ENCODE measurements at places on chromosomes 13 and 19. TPM values are rescaled to one million over a fixed set of nuclear protein-coding genes. Genes with fewer than 3 reads are reported as not detected.

LGALS7B gene
- total RNA-seq: 2.7 TPM

IZUMO2 gene
- 3.5 TPM for total RNA-seq

KLK14 gene
- 1.1 TPM for total RNA-seq

WDR88 gene
- 0.28 TPM for total RNA-seq

ZNF93 gene
- total RNA-seq: 47.4 TPM

PLVAP gene
- total RNA-seq: 0.27 TPM

PABPC3 gene
- 0.39 TPM for total RNA-seq

GRCh38 chr13:27011661-27012060 lies 159.9 kb downstream of the USP12 start:
- peaks cover 14% of the 10 kb centered on the region for H3K4me1 ChIP-seq
- H3K36me3 ChIP-seq: no peaks in the 10 kb centered on the region
- H3K27ac ChIP-seq: no peak overlapping the region
- peaks cover 8% of the 10 kb centered on the region for H3K27me3 ChIP-seq
- no peak for DNase-seq

DNA sequence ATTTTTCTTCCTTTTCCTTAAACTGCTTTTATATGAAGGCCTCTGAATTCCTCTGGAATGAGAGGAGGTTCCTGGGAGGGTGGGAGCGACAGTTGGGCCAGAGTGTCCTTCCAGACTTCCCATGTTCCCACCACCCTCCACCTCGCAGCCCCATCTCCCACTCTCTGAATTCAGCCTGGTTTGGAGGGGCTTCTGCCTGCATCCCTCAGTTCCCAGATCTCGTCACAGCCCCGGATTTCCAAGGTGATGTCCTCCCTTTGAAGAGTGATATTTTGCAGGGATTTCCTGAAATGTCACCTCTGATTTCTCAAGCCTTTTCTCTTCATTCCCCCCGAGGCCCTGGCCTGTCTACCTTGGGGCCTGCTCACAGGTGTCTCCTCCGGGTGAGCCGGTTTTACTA lies 16.7 kb upstream of the SLC7A9 start:
- DNase-seq: no peak
- H3K36me3 ChIP-seq: peaks cover 2% of the 10 kb centered on the region
- no peak overlapping the region for H3K4me3 ChIP-seq
- H3K27me3 ChIP-seq: no peaks in the 10 kb centered on the region
- peak overlapping the region; percentile 44 for H3K27ac ChIP-seq
- H3K4me1 ChIP-seq: 0 out of 2 replicates have a peak, but pooled peaks cover 2% of the 10 kb centered on the region

DNA sequence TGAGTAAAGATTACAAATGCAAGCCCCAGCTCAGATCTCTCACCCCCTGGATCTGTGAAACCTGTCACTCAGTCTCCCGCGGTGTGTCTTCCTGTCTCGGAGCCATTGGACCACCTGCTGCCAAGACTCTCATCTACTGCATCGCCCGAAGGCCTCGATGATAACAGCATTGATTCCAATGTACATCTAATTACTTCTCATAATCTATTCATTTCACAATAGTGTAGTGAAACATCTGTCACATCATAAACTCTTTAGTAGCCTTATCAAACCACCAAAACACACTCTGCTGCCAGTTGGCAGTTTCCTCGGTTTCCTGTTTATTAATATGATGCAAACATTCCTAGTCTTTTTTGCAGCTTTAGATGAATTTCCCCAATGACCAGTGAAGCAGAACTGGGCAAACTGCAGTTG lies 220.3 kb downstream of the POU4F1 start:
- peaks cover 15% of the 10 kb centered on the region for H3K4me1 ChIP-seq
- no peak overlapping the region for H3K27ac ChIP-seq
- H3K27me3 ChIP-seq: no peaks in the 10 kb centered on the region
- H3K36me3 ChIP-seq: no peaks in the 10 kb centered on the region
- no peak overlapping the region for H3K4me3 ChIP-seq

DNA sequence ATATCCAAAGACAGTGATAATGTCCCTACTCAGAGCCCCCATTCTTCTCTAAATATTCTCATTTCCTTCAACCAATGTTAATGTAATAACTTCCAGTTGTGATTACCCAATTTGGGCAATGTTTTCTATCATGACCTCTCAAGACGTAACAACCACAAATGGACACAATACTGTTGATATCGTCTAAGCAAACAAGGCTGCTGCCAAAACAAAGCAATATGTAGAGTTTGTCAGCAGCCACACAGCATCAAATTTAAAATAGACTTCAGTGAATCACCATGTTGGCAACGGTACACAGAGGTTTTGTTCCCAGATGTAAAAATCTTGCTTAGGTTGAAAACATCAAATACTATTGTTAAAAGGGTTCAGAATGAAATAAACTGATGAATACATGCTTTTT lies 205.1 kb downstream of the DACH1 start:
- H3K4me1 ChIP-seq: peaks cover 11% of the 10 kb centered on the region
- no peaks in the 10 kb centered on the region for H3K36me3 ChIP-seq
- no peak overlapping the region for H3K27ac ChIP-seq
- H3K27me3 ChIP-seq: no peaks in the 10 kb centered on the region
- H3K4me3 ChIP-seq: no peak overlapping the region

DNA sequence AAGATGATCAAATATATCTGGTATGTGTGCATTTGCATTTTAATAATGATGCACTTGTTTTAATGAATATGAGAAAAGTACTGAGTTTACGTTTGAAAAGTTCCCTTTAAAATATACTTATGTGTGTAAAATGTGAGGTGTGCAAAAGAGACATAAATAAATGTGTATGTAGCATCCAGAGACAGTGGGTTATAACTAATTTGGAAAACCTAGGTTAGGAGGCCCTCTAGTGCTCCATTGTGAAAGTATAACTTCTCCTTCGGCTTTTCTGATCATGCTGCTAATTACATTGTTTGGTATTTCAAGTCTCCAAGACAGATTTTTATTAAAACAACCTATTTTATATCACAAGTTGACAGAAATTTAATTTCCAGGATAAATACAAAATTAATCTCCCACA lies 30.1 kb downstream of the SCEL start:
- no peak for DNase-seq
- no peaks in the 10 kb centered on the region for H3K27me3 ChIP-seq
- H3K4me3 ChIP-seq: no peak overlapping the region
- H3K36me3 ChIP-seq: no peaks in the 10 kb centered on the region

- peaks cover 3% of the 10 kb centered on the region for H3K27me3 ChIP-seq
- H3K27ac ChIP-seq: peak overlapping the region; percentile 94
- H3K4me1 ChIP-seq: peaks cover 35% of the 10 kb centered on the region
- H3K36me3 ChIP-seq: peaks cover 10% of the 10 kb centered on the region
These were observed 434 bp upstream of the FNDC3A start for GRCh38 chr13:48975101-48975855.

- peak overlapping the region; percentile 16 for H3K4me3 ChIP-seq
- peaks cover 35% of the 10 kb centered on the region for H3K4me1 ChIP-seq
- peak; percentile 20 for DNase-seq
- no peaks in the 10 kb centered on the region for H3K27me3 ChIP-seq
- peak overlapping the region; percentile 97 for H3K27ac ChIP-seq
These were observed 13.1 kb upstream of the OR1M1 start for GRCh38 chr19:9073806-9074205.

DNA sequence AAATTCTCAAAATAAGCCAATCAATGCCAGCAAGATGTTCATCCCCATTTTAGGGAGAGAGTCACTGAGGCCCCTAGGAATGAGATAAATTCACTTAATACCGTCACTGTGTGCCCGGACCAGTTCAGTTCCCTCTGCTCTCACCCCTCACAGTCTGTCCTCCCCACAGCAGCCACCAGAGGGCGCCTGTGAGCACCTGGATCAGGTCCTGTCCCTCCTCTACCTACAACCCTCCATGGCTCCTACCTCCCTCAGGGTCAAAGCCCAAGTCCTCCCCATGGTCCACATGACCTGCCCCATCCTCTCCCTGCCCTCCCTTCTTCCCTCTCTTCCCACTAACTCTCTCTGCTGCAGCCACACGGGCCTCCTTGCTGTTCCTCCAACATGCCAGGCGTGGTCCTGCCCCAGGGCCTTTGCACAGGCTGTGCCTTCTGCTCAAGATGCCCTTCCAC lies 42.0 kb upstream of the NFIC start:
- peaks cover 7% of the 10 kb centered on the region for H3K27me3 ChIP-seq
- no peak overlapping the region for H3K4me3 ChIP-seq
- peak; percentile 85 for DNase-seq
- H3K36me3 ChIP-seq: no peaks in the 10 kb centered on the region
- H3K4me1 ChIP-seq: no peaks in the 10 kb centered on the region

GRCh38 chr13:105904034-105904742 lies 631.3 kb downstream of the EFNB2 start:
- no peaks in the 10 kb centered on the region for H3K27me3 ChIP-seq
- H3K4me1 ChIP-seq: no peaks in the 10 kb centered on the region
- DNase-seq: no peak
- H3K4me3 ChIP-seq: no peak overlapping the region
- no peak overlapping the region for H3K27ac ChIP-seq
- H3K36me3 ChIP-seq: no peaks in the 10 kb centered on the region

GRCh38 chr13:56670563-56670962 lies 470.2 kb upstream of the PRR20A start:
- no peak overlapping the region for H3K4me3 ChIP-seq
- DNase-seq: no peak
- H3K4me1 ChIP-seq: peaks cover 5% of the 10 kb centered on the region
- no peaks in the 10 kb centered on the region for H3K27me3 ChIP-seq
- no peaks in the 10 kb centered on the region for H3K36me3 ChIP-seq

GRCh38 chr13:21894703-21895699 lies 224.1 kb downstream of the FGF9 start:
- H3K4me1 ChIP-seq: peaks cover 26% of the 10 kb centered on the region
- no peak overlapping the region for H3K4me3 ChIP-seq
- H3K36me3 ChIP-seq: no peaks in the 10 kb centered on the region

- no peak overlapping the region for H3K4me3 ChIP-seq
- no peak overlapping the region for H3K27ac ChIP-seq
- H3K27me3 ChIP-seq: no peaks in the 10 kb centered on the region
- H3K36me3 ChIP-seq: no peaks in the 10 kb centered on the region
- DNase-seq: no peak
These were observed 159.3 kb downstream of the ITGBL1 start for GRCh38 chr13:101611491-101612475.

- DNase-seq: no peak
- no peak overlapping the region for H3K4me3 ChIP-seq
- H3K27me3 ChIP-seq: no peaks in the 10 kb centered on the region
- peaks cover 33% of the 10 kb centered on the region for H3K4me1 ChIP-seq
- H3K27ac ChIP-seq: no peak overlapping the region
These were observed 47.8 kb upstream of the KPNA3 start for GRCh38 chr13:49840266-49840665.

GRCh38 chr19:43644181-43644580 lies 4.5 kb upstream of the CADM4 start:
- no peak for DNase-seq
- H3K4me1 ChIP-seq: peaks cover 4% of the 10 kb centered on the region
- H3K36me3 ChIP-seq: peaks cover 27% of the 10 kb centered on the region
- no peak overlapping the region for H3K4me3 ChIP-seq

DNA sequence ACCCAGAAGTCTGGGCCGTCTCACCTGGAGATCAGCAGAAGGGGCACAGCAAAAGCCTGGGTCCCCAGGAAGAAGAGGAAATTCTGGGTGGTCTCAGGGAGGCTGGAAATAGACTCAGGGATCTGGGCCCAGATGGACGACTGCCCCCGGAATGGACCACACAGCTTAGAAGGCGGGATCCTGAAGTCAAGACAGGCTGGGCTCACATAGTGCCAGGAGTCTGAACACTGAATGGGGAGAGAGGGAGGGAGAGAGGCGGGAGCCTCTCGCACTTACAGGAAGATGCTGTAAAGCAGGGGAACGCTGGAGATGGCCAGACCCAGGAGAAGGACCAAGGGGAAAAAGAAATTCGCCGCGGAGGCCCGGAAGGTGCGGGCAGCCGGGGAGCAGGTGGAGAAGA lies 1.3 kb upstream of the LENG1 start:
- peak overlapping the region; percentile 100 for H3K4me3 ChIP-seq
- H3K36me3 ChIP-seq: peaks cover 11% of the 10 kb centered on the region
- H3K27ac ChIP-seq: peak overlapping the region; percentile 99
- peaks cover 36% of the 10 kb centered on the region for H3K27me3 ChIP-seq
- peaks cover 36% of the 10 kb centered on the region for H3K4me1 ChIP-seq

DNA sequence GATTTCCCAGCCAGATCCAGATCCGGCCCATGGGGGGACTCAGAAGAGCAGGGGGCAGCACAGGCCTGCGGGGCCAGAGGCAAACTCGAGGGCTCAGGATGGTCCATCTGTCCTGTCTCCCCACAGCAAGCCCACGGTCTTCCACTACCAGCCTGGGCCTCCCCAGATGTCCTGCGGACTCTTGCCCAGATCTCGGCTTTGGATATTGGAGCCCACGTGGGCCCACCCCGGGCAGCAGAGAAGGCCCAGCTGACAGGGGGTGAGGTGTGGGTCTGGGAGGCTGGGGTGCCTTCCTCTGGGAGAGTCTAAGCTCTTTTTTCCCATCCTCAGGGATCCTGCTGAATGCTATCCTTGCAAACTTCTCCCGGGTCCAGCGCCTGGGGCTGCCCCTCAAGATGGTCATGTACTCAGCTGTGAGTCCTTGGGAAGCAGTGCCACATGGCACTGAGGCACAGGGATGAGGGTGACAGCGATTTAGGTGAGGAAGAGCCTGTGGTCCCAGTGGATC lies 3.4 kb downstream of the ACP4 start:
- H3K4me1 ChIP-seq: peaks cover 12% of the 10 kb centered on the region
- no peak for DNase-seq
- H3K4me3 ChIP-seq: no peak overlapping the region

DNA sequence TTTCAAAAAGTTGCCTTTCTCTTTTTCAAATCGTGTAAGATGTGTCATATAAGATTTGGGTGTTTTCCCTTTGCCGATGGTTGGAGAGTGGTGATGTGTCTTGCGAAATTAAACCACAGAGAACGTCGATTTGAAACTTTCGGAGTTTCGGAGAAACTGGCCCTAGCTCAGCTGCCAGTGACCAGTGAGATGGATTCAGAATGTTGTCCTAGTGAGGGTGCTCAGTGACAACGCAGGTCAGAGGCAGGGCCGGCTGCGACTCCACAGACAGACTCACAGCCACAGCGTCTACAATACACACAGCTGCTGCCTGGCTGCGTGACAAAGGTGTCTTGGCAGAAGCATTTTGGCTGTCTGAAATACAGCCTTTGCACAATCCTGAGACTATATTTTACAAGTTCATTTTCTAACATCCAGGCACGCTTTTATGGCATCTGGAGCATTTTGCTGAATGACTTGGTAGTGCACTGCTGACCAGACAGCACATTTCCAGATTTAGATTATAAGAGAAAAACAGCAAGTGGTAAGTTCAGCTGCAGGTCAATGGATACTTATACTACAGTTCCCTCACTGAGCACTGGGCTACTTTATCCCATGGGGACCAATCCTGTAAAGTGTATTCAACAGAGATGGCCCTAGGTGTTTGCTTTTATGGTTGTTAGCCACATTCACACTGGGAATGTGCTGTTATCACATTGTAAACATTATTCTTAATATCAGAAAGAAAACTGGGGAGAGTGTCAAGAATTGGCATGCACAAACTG lies 207.5 kb downstream of the KCNRG start:
- peak overlapping the region; percentile 24 for H3K27ac ChIP-seq
- no peaks in the 10 kb centered on the region for H3K27me3 ChIP-seq
- H3K36me3 ChIP-seq: 0 out of 2 replicates have a peak, but pooled peaks cover 2% of the 10 kb centered on the region
- peaks cover 17% of the 10 kb centered on the region for H3K4me1 ChIP-seq
- peak; percentile 14 for DNase-seq
